Gastroesophageal sphincter (tissue), 4 donors: ENCODE measurements at places on chromosomes 16 and 17.

DNA sequence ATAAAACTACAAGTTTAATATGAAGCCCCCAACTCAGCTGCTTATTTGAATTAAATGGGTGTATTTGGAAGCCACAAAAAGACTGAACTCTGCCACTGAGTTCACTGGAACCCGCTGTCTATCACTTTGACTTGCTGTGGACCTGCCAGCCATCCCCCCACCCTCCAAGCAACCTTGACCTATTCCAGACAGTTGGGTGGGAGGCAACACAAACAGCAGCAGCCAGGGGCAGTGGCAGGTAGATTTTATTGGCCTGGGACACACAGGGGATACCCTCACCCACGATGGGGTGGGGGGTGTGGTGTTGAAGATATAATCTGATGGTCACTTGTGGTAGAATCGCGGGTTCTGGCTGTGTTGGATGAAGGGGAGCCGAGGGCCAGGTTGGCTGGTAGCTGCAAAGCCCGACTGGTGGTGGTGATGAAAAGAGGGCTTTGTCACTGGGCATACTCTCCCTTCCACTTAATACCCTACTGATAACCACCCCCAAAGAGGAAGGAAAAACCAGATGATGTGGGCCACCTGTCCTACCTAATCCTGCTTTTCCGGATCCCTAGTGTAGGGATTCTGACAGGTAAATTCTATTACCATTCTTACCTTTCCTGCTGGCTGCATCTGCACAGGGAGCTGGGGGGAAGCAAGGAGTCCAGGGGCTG is 2.6 kb downstream of the GPS2 start:
- ATAC-seq: no peak

- ATAC-seq: peak; percentile 84
These were observed 36.1 kb downstream of the GINS2 start for GRCh38 chr16:85652431-85653221.

DNA sequence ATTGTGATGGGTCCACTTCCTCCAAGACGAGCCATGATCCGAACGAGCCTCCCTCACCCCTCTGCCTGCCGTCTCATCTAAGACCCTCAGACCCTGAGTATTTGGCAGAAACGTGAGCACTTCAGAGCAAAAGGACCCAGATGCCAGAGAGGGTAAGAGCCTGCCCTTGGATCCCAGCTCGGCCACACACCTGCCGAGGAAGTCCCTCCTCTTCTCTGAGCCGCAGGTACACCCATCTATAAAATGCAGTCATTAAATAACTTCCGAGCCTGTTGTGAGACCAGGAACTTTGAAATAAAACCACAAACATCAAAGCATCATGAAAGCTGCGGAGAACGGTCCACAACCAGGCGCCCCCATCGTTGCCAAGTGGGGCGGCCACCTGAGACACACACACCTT is 64.8 kb upstream of the DOC2B start:
- ATAC-seq: no peak

DNA sequence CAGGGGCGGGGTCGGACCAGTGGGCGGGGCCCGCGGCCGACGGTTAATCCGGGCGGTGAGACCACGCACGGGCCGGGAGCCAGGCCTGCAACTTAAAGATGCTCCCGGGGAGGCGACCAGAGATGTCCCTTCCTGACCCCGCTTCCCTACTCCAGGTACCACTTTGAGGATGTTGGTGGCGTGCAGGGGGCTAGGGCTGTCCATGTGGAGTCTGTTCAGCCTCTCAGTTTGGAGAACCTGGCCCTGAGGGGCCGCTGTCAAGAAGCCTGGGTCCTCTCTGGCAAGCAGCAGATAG is 580 bp downstream of the RANGRF start:
- ATAC-seq: no peak

DNA sequence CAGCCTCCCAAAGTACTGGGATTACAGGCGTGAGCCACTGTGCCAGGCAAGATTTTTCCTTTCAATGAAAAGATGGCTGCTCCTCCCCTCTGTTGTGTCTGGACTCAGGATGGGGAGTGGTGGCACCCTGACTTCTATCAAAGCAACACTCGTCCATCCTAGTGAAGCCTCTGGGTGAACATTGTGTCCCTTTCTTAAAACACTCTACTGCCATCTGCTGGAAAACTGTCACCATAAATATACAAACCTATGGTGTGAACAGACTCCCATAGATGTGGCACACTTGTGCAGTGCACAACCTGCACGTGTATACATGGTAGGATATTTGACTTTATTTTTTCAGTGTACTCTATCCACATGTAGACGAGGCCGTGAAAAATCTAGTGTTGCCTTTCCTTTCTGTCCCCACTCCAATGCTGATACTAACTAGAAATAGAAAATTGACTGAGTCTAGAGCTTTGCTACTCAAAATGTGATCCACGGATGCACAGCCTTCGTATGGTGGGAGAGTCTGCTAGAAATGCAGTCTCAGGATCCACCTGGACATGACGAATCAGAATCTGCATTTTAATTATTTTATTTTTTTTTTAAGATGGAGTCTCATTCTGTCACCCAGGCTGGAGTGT is 55.9 kb upstream of the PLCG2 start:
- ATAC-seq: peak; percentile 82

GRCh38 chr16:66603537-66604375 is 748 bp upstream of the CMTM3 start:
- ATAC-seq: peak; percentile 23

GRCh38 chr17:51778842-51779241 is 379.7 kb downstream of the CA10 start:
- ATAC-seq: no peak

- no peak for ATAC-seq
These were observed 55.7 kb downstream of the CENPV start for GRCh38 chr17:16297367-16298139.

GRCh38 chr17:7633093-7633492 is 3.2 kb downstream of the SHBG start:
- no peak for ATAC-seq

GRCh38 chr17:69012895-69013805 is 47.6 kb downstream of the ABCA9 start:
- no peak for ATAC-seq

GRCh38 chr16:47872225-47872624 is 283.6 kb downstream of the ABCC12 start:
- ATAC-seq: no peak

- ATAC-seq: no peak
These were observed 575.8 kb downstream of the TOX3 start for GRCh38 chr16:51971184-51971583.

GRCh38 chr17:70049801-70050591 is 25.0 kb upstream of the KCNJ16 start:
- ATAC-seq: no peak

GRCh38 chr16:78742501-78743283 is 643.2 kb downstream of the WWOX start:
- peak; percentile 70 for ATAC-seq

- ATAC-seq: no peak
These were observed 39.2 kb upstream of the ARL4D start for GRCh38 chr17:43359469-43360110.

DNA sequence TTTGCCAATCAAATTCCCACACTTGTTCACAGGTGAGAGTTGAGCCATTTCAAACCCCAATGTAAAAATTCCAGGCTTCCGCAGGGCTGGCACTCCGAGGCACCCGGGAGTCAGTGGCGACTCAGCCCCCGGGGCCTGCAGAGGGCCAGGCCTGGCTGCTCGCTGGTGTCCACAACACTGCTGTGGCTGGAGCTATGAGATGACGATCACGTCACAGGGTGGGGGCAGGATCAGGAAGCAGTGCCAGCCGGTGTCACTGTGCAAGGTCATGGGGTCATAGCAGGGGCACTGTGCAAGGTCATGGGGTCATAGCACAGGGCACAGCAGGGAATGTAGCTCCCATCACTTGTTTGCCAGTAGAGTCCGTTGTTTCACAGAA is 7.8 kb downstream of the VPS4A start:
- ATAC-seq: no peak

DNA sequence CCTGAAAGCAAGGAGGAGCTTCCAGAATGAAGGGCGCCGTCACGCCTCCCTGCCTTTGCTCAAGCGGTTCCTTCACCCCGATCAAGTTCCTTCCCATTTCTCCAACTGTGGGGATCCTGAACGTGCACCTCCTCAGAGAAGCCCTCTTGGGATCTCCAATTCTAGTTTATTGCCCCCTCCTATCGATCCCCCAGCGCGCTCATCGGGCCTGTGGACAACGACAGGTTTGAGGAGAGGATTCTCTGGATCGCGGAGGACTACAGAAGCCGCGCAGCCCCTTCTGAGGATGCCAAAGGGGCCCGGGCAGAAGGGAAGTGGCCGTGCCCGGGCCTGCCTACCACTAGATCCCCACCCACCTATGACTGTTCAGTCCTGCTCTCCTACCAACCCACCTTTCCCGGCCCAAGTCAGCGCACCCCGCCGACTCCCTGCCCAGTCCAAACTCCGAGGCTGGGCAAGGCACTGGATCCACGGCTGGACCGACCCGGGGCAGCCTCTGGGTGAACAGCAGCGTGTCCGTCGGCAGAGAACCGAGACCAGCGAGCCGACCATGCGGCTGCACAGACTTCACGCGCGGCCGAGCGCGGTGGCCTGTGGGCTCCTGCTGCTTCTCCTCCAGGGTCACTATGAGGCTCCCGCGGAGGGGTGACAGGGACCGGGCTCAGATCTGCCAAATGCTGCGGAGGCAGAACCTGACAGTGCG is 12.8 kb upstream of the CES3 start:
- peak; percentile 56 for ATAC-seq

DNA sequence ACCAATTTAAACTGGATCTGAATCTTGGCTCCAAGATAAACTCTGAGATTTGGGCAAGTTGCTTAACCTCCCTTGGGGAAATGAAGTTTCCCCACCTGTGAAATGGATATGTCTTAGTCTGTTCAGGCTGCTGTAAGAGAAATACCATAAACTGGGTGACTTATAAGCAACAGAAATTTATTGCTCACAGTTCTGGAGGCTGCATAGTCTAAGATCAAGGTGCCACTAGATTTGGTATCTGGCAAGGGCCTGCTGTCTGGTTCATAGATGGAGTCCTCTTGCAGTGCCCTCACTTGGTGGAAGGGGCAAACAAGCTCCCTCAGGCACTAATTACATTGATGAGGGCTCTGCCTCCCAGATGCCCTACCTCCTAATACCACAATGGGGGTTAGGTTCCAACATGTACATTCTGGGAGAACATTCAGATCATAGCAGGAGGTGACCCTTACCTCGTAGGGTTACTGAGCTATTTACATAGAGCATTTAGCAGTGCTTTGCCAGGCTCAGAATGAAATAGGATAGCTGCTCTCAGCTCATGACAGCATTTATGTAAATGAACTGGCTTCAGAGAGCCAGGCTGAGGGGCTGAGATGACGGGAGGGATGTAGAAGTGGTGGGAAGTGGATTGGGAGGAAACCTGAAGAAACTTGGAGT is 83.9 kb downstream of the SPECC1 start:
- ATAC-seq: no peak

DNA sequence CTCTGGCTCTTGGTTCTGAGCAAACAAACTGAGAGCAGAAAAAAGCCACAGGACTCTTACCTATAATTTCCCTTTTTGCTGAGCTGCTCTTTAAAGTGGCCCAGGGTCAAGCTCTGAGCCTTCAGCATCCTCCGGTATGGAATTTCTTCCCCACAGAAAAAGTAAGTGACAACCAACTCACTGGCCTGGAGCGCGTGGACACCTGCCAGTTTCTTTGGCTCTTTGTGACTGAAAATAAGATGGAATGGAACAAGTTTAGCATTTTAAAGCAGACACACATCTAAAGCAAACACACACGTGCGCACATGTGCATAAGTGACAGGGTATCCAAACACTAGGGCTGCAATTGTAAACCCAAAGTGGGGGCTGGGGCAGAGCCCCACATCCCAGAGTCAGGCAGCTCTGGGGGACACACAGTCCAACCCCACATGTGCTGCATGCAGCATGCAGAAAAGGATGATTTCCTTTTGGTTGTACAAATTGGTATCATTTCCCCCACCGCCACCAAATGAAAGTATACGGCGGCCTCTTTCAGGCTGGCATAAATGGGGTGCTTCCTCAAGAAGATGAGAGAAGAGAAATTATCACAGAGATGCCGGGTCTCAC is 27.5 kb downstream of the AXIN2 start:
- no peak for ATAC-seq

DNA sequence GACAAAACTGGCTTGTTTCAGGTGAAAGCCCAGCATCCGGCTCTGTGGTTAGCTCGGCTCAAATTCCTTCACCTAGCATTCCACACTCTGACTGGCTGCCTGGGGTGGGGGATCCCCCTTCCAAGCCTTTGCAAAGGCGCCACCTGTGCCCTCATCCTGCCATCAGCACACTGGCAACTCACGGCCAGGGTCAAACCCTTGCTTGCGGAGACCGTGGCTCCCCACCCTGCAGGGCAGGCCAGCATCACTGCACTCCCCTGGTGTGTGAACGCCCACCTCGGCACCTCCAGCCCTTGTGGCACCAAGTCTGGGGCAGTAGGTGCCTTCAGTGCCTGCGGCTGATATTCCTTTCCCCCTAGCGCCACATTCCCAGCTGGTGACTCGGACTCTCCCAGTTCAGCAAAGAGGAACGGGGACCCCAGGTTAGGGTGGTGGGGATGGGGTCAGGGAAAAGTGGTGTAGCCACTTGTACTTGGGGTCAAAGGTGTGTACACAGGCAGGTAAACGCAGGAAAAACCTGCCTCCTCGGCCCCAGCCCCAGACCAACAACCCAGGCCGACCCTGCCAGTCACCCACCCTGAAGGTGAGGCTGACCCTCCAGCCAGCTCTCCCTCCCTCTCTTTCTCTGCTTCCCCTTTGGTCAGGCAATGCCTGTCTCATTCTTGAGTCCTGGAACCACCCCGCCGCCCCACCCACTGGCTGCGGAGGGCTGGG is 1.1 kb downstream of the FLII start:
- no peak for ATAC-seq

GRCh38 chr17:67773246-67773645 is 52.1 kb upstream of the BPTF start:
- ATAC-seq: no peak

DNA sequence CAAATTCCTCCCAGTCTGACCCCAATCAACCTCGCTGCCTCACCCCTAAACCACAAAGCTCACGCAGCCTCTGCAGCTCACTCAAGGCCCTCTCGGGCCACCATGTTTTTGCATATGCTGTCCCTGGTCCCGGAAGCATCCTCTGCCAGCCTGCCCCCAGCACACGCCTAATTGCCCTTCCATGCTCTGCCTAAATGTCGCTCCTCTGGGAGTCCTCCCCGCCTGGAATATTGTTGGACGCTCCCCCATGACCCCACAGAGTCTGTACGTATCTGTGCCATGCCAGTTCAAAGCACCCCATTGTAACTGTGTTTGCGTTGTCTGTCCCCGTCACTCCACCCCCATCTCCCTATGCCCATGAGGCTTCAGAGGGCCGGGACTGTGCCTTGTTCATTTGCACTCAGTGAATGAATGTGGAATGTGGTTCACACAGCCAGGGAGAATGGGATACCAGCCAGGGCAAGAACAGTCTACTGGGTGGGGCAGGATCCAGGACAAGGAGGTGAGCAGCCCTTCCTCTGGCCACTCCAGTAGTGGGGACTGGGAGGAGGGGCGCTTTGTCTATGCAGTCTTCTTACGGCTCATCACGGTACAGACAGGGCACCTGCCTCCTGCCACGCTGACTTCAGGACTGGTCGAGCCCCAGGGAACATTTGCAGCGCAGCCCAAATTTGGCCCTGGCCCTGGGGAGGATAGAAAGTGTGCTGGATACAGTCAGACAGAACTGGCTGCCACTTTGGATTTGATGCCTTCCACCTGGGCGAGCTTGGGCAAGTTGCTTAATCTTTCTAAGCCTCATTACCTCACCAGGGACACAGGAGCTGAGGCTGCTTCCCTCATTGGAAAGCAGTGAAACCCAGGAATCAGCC is 48.5 kb downstream of the NOS2 start:
- no peak for ATAC-seq

- no peak for ATAC-seq
These were observed 506.2 kb upstream of the EEF2KMT start for GRCh38 chr16:5603836-5604235.
